H9 (cell line): ENCODE measurements at places on chromosomes 16 and 17.

- no peak for DNase-seq
Measured at GRCh38 chr17:79997011-79997660, 38.5 kb downstream of the TBC1D16 start.

DNA sequence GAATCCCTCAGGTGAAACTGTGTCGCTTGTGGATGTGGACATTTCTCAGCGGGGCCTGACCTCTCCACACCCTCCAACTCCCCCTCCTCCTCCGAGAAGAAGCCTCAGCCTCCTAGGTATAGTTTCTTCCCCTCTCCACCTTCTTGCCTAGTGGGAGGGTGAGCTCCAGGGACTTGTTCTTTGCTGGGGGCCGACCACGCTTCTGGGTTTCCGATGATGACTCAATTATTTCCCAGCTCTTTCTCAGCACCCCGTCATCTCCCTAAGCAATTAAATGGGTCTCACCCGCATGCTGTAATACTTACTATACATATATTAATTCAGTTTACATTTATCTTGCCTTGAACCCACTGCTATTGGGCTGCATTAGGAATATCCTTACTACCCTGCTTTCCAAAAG lies 13.1 kb downstream of the SOCS7 start:
- no peak for DNase-seq

DNA sequence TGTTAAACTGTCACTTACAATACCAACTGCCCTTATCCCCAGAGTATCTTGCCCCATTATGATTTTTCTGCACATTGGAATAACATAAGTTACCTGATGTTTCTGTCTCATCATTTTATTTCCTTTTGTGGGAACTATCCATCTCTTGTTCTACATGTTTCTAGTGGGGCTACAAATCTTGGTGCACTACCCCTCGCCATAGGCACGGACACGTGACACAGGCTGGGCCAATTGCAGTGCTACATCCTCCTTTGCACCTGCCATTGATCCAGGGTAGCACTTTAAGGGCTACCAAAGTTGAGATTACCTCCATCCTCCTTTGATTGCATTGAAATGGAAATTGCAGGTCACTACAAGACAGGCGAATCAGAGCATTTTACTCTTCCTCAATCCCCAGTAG lies 14.2 kb upstream of the SYT17 start:
- DNase-seq = no peak

DNA sequence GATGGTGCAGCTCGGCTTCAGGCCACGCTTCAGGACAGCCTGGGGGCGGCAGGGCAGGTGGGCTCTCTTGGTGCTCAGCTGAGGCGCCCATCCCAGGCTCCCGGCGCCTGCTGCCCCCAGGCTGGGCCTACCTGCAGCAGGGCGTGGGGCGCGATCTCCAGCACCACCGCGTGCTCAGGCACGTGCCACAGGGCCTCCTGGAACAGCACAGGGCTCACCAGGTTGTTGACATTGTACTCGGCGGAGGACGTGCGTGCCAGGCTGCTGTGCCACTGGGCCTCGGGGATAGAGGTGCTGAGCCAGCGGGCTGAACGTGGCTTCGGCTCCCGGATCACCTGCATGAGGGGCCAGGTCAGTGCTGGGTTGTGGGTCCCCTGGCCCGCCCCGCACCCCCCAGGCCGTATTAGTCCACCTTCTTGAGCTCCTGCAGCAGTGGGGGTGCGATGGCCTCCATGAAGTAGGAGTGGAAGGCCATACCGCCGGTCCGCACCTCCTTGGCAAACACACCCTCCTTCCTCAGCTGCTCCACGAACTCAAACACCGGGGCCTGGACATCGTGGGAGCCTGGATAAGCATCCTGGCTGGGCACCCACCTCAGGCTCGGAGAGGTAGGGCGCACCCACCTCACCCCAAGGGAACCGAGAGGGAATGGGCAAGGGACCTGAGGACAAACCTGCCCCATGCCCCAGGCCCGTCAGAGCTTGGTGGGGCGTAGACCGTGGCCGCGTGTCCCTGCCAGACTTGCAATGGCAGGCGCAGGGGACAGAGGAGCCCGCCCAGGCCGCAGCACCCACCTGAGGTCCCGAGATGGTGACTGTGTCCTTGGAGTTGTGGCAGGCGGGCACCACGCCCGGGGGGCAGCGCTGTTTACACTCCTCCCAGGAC lies 9.0 kb downstream of the FASN start:
- DNase-seq = no peak

GRCh38 chr17:54982399-54982798 lies 13.8 kb downstream of the STXBP4 start:
- DNase-seq = no peak

DNA sequence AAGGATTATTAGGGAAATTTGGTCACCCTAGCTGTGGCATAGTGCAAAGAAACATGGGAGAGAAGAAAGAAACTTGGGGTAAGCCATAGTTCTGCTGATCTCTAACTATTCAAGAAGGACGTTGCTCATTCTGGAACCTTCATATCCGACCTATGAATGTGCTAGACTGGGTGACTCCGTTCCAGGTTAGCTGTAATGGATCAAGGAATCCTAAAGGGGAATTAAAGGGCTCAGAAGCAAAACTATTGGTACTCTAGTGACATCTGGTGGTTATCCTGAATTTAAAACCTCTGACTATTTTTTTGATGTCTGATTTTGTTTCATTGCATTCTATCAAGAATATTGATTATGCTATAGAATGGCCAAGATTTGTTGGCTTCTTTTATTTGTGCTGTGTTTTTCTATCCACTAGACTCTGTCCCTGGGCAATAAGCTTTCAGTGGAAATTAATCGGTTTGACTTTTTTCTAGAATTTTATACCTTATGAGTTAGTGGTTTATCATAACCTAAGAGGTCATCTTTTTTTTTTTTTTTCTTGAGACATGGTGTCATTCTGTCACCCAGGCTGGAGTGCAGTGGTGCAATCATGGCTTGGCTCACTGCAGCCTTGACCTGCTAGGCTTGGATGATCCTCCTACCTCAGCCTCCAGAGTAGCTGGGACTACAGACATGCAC lies 19.5 kb downstream of the PCTP start:
- DNase-seq = no peak

GRCh38 chr17:32516940-32517701 lies 30.3 kb downstream of the CDK5R1 start:
- DNase-seq = no peak

DNA sequence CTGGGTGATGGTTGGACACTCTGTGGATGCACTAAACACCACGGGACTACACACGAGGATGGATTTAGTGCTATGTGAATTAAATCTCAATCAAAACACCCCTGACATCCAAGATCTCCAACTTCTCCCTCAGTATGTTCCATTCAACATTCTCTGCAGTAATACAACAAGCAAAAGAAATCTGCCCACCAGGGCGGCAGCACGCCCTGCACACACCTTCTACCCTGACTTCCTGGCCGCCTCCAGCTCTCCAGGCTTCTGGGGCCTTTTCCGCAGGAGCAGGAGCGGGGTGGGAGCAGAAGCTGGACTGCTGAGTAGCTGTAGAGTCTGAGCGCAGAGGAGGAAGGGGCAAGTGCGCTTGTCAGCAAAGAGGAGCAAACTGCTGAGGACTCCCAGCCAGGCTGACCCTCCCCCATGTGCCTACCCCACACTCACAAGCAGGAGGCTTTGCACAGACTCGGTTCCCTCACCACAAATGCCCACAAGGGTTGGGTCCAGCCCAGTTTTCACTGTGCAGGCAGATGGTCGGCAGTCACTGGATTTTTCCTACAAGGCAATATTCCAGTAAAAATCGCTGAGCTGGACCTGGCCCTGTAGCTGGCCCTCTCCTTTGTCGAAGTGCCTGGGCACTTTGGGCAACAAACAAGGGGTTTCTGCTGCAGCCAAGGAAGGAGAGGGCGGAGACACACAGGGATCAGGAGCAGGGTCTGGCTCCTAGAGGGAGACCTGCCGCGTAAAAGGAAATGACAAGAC lies 22.8 kb downstream of the ZDHHC7 start:
- no peak for DNase-seq
